ENCODE measurements at places on chromosomes 4 and X.
A peak's percentile ranks its signal among the peaks of the same experiment; 100 is the strongest.

GRCh38 chr4:73867783-73868182 lies 1.4 kb upstream of the CXCL1 start:
- DNase-seq, result no peak

GRCh38 chr4:100391863-100392262 lies 126.0 kb downstream of the EMCN start:
- DNase-seq, result peak; percentile 19

- no peak for DNase-seq
Measured at GRCh38 chrX:38500141-38500540, 61.2 kb upstream of the TSPAN7 start.

DNA sequence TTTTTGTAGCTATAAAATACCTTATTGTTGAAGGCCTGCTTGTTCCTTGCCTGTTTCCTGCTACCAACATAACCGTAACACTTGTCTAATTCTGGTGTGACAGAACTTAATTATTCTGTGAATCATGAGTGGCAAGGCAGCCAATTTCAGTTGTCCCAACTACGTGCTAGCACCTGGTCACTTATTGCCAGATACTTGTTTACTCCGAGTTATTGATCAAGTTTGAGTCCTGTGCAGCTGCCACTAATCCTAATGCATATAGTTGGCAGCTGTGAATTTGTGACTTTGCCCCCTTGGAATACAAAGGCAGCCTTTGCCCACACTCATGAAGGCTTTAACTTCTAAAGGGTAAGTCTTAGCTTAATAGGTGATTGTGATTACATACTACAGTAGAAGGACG lies 7.8 kb upstream of the RNF128 start:
- DNase-seq, result no peak

GRCh38 chr4:121765368-121765705 lies 373 bp upstream of the SMIM43 start:
- DNase-seq, result no peak

DNA sequence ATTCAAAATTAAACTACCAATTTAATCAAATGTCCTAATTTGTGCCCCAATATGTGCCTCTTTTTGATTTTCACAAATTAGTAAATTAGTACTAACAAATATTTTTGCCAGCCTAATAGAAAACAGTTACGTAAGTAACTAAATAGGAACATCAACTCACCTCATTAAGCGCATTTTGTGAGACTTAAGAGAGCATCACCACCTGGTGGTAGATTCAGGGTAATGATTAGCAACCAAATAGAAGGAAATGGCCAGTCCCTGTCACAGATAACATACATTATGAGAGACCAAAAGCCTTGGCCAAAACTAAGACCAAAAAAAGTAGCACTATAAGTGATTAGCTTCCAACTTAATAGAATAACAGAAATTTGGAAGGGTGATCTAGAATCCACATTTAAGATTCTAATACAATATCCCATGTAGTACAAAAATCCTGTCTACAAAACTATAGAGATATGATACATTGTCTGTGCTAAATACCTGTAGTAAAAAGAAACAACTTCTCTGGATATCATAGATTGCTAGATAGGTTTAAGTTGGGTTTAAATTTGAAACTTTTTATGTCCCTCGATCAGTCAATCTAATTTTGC lies 46.7 kb downstream of the C4orf46 start:
- peak; percentile 14 for DNase-seq

- no peak for DNase-seq
Measured at GRCh38 chr4:38169524-38169923, 209.3 kb downstream of the PTTG2 start.

DNA sequence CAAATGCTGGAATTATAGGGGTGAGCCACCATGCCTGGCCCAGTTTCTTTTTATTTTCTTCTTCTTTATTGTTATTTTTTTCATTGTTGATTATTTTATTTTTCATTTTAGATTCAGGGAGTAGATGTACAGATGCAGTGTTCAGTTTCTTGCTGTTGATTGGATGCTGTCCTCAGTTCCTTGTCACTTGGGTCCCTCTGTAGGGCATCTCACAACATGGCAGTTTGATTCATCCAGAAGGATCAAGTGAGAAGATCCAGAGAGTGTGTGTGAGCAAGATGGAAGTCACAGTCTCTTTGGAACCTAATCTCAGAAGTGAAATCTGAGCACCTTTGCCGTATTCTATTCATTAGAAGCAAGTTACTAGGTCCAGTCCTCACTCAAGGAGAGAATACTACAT lies 20.9 kb downstream of the HMGB3 start:
- DNase-seq, result no peak

DNA sequence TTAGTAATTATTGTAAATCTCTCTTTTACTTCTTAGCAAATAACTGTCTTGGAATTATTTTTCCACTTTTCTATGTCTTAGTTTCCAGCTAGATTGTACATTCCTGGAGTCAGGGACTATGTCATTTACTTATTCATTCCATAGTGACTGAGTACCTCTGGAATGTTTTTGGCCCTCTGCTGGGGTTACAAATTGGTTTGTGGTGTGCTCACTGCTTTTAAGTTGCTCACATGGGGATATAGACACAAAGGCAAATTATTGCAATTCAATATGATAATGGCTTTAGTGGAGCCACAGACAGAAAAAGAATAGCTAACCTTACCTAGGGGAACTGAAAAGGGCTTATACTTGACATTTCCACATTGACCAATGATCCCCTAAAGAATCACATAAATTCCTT lies 63.7 kb upstream of the PDGFRA start:
- DNase-seq, result peak; percentile 87

DNA sequence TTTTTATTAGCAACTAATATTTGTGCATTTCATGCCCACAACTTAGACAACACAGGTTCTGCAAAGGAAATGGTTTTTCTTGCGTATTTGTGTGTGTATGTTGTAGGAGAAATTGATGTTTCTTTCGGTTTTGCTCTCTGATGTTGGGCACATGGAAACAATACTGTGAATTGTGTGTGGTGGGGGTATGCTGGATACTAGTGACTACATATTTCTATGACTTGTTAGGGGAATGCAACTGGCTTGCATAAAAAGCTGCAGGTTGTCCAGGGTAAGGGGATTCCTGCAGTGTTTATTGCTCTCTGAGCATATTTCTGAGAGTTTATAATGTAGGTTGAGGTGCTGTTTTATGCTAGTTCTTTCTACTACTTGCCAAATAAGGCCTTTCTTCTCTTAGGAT lies 11.6 kb downstream of the DLG3 start:
- no peak for DNase-seq

- peak; percentile 76 for DNase-seq
Measured at GRCh38 chr4:119113033-119113655, 22.5 kb upstream of the MYOZ2 start.

DNA sequence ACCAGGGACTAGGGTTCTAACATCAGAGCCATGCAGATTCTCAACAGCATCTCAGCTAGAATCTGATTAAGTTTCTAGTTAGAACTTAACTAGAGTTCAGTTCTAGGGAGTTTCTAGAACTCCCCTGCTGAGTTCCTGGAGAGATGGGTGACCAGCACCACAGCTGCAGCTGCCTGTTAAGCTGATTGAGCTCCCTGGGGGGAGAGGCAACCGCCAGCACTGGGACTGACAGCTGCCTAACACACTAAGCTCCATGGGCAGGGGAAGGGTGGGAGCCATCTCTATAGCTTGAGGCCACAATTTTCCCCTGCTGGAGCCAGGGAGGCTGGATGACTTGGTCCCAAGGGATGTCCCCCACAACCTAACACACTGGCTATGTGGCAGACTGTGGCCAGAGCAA lies 84.2 kb downstream of the CHIC1 start:
- no peak for DNase-seq

- DNase-seq, result no peak
Measured at GRCh38 chr4:21819086-21819485, 129.5 kb downstream of the KCNIP4 start.

- peak; percentile 28 for DNase-seq
Measured at GRCh38 chr4:17475481-17475880, 36.4 kb downstream of the QDPR start.

GRCh38 chr4:95410387-95410977 lies 138.3 kb downstream of the UNC5C start:
- DNase-seq, result no peak

GRCh38 chr4:152864361-152864760 lies 71.8 kb upstream of the FHDC1 start:
- no peak for DNase-seq

DNA sequence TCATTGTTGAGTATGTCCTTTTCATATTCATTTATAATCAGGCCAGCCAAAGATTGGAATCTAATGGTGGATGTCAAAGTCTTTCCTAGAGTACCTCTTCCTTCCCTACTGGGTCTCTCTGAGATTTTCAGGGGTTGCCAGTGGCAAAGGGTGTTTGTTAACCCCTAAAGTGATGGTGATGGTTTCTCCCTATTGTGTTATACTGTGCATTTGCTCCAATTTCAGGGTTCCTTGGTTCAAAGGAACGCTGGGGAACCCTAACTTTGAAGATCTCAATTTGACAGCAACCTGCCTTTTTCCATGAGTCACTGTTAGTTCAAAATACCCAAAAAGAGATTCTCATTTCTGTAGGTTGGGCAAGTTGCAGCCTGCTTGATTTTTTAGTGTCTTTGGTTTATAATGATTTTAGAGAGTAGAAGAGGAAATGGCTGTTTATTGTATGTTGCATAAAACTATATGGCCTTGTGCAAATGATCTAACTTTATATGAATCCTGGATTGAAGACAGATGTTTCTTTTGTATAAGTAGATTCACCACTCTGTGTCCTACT lies 23.0 kb downstream of the GAB1 start:
- no peak for DNase-seq

GRCh38 chr4:127782275-127783025 lies at the start of gene HSPA4L:
HSPA4L (plus strand) TSS chr4:127782322; CDS start chr4:127782551, 229 bp downstream.
- DNase-seq, result no peak

- no peak for DNase-seq
Measured at GRCh38 chr4:128728190-128728589, 81.3 kb upstream of the JADE1 start.

GRCh38 chr4:101833480-101833879 lies 43.0 kb downstream of the BANK1 start:
- DNase-seq, result no peak

- no peak for DNase-seq
Measured at GRCh38 chr4:70927502-70928137, 25.5 kb downstream of the MOB1B start.

- no peak for DNase-seq
Measured at GRCh38 chr4:133452678-133453077, 303.6 kb downstream of the PCDH10 start.

DNA sequence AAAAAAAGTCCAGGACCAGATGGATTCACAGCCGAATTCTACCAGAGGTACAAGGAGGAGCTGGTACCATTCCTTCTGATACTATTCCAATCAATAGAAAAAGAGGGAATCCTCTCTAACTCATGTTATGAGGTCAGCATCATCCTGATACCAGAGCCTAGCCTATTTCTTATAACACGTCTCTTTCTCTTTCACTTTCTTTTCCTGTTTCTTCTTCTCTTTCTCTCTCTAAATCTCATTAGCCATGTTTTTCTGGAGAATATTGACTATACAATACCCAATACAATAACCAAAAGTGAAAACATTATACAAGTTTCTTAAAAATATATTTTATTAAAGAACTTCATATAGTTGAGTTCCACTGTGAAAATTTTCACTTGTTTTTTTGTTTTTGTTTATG lies 1154.9 kb upstream of the PCDH7 start:
- DNase-seq, result no peak

GRCh38 chr4:10173754-10174749 lies 57.5 kb upstream of the WDR1 start:
- DNase-seq, result no peak

DNA sequence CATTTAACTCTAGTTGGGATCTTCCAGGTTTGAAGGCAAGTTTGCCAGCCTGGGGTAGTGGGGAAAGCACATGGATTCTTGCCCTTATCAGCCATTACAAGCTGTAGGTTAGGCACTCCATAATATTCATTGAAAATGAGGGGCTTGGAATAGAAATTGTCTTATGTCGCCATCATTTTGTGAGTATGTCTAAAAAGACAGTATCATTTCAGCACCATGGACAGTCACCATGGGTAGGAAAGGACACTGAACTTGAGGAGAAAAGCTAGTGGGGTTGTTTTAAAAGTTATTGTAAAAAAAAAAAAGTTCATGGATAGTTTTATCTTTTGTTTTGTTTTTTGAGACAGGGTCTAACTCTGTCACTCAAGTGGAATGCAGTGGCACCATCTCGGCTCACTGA lies 356.1 kb downstream of the HNRNPD start:
- DNase-seq, result peak; percentile 1

DNA sequence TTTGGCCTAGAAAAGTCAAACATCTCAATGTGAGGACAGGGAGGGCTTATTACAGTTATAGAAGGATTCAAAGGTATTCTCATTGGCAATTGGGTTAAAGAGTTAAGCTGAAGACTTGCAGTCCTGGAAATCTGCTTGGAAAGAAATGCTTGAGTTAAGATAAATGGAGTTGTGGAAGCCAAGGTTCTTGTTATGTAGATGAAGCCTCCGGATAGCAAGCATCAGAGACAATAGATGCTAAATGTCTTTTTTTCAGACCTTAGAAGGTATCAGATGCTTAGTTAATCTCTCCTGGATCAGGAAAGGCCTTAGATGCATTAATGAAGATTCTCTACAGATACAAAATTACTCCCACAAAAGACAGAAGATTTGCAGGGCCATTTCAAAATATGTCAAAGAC lies 299.3 kb downstream of the CFAP47 start:
- DNase-seq, result no peak

- no peak for DNase-seq
Measured at GRCh38 chr4:149293046-149293649, 522.5 kb downstream of the IQCM start.

GRCh38 chr4:10108818-10109783 lies 7.5 kb downstream of the WDR1 start:
- DNase-seq, result no peak

DNA sequence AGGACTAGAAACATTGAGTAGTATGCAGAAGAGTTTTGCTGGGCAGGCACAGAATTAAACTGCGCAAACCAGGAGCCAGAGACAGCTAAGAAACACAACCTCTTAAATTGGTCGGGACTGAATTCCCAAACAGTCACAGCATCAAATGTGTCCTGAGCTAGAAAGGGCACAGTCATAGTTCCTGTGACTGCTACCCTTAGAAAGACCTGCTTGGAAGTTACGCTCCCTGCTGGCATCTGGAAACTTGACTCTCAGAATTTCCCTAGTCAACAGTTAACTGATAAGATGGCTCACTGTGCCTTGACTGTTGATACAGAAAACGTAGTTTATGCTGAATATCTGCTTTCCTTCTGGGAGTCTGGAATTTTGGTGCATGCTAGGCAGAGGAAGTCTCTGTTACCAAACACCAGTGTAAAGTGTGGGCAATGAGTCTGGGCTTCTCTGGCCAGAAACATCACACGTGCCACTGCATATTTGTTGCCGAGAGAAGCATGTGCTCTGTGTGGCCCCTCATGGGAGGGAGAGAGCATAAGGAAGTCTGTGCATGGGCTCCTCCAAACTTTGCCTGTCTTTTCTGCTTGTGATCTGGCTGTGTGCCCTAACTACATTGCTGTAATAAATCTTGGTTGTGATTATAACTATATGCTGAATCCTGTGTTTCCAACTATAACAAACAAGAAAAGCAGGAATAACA lies 11.6 kb upstream of the EOLA2 start:
- DNase-seq, result no peak

GRCh38 chr4:184843984-184844554 lies 18.3 kb upstream of the ACSL1 start:
- no peak for DNase-seq

- no peak for DNase-seq
Measured at GRCh38 chr4:6695660-6696610, 2.3 kb downstream of the S100P start.
